Psoas muscle (tissue), 8 donors: ENCODE measurements at places on chromosomes 11 and 22. TPM values are rescaled to one million over a fixed set of nuclear protein-coding genes. Genes with fewer than 3 reads are reported as not detected.

Gene CASTOR1
- 0.44 TPM for total RNA-seq

Gene OR4D11
- total RNA-seq, result not detected

DNA sequence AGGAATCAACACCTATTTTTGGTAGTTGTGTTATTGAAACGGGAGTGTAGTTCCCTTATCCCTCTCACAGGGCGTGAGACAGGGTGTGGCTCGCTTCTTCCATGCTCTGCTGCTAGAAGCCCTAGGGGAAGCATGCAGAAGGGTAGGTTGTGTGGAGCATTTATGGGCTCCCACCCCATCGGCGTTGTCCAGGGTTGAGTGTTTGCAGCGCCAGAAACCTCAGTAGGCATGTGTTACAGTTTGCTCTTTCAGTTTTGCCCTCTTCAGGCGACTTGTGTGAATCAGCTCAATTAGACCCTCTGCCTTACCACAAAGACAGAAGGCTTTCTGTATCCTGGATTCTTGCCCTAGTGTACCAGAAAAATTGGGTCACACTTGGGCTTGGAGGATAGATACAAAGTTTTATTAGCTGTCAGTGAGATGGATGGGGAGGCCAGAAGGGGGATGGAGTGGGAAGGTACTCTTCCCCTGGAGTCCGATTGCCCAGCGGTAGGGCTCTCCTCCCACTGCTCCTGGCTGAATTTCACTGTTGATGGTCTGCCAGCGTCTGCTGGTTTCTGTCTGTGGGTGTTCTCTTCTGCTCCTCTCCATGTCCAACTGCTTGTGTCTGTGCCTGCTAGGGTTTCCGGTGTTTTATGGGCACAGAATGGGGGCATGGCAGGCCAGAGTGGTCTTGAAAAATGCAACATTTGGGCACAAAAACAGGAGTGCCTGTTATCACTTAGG lies 358.3 kb upstream of the CTSC start:
- DNase-seq, result no peak

DNA sequence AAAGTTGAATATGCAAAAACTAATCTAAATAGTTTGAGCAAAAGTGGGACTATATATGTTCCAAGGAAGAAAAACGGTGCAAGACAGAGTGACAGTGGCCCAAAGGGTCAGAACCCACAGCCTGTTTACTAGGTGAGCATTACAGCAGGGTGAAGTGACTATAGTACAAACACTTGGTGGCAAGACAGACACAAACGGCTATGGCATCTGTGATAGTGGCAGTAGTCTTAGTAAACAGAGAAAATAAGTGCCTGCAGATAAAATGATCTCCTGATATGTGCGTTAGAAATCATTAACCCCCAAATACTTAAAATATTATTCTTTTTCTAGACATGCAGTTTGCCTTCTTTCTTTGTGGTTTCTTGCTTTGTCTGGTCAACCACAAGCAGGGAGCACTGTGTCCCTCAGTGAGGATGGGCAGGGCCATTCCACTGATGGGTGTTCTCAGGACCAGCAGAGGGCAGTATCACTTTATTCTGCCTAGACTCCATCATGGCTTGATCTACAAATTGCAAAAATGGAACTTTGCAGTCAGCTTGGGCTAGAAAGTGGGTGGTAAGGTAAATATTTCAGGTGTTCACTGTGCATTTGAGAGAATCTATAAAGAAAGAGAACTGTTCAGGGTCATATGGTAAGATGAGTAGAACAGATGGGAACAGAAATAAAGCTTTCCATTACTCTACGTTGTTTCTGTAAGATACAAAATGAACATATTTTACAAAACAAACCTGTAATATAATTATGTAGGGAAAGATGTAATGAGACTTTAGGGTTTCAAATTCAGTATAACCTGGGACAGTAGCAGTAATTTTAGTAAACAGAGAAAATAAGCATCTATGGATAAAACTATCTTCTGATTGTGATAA lies 198.2 kb downstream of the SWAP70 start:
- peak; percentile 57 for DNase-seq

- DNase-seq, result peak; percentile 10
These were observed 96.9 kb downstream of the PDE2A start for GRCh38 chr11:72577271-72577721.

Gene ISX
- total RNA-seq, result not detected

DNA sequence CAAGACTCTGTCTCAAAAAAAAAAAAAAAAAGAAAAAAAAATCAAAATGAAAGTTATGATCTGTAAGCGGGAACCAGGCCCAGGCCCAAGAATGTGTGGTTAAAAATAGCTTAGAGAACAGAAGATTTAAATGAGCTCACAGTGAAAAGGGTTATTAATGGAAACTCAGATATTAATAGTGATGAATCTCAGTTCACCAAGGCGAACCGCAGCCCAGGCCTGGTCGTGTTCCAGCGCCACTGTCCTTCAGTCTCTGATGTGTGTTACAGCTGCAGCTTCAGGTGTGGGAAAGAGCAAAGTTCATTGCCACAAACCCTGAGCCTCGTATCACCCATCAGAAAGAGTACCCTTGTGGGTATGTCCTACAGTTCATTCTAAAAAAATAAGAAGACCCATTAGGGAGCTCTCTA lies 107.1 kb downstream of the GAB2 start:
- peak; percentile 75 for DNase-seq

Gene OR5A1
- total RNA-seq, result not detected

DNA sequence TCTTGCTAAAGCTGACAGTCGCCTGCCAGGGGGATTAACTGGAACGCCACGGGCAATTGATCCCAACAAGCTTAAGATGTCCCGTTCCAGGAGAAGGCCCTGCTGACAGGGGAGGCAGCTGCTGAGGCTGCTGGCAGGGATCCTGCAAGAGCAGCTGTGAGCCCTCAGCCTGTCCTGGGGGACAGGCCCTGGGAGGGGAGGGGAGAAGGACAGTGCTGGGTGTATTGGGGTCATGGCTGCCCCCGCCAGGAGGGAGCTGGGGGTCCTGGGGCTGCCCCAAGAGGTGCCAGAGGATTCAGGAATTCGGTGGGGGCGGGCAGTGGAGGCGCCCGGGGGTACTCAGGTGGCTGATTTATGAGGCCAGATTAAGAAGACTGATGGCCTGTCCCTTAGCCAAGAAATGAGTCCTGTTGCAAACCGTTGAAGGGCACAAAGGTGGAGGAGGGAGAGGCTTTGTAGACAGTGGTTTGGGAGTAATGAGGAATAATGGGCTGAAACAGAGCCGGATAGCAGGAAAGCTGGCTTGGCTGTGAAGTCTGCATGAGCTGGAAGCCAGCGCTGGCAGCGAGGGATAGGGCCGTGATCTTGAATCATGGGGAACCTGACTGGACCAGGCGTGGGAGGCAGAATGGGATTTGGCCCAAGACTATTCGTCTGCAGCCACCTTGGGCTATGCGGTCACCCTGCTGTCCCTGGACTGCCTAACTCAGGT lies 133.5 kb downstream of the CACNA1I start:
- peak; percentile 78 for DNase-seq

Gene CCDC87
- total RNA-seq, result 0.36 TPM

- no peak for DNase-seq
These were observed 85.2 kb upstream of the RTL6 start for GRCh38 chr22:44583061-44583760.

GRCh38 chr11:29328961-29329441 lies 687.8 kb downstream of the KCNA4 start:
- no peak for DNase-seq

Gene SELENOH
- total RNA-seq, result 67.0 TPM

DNA sequence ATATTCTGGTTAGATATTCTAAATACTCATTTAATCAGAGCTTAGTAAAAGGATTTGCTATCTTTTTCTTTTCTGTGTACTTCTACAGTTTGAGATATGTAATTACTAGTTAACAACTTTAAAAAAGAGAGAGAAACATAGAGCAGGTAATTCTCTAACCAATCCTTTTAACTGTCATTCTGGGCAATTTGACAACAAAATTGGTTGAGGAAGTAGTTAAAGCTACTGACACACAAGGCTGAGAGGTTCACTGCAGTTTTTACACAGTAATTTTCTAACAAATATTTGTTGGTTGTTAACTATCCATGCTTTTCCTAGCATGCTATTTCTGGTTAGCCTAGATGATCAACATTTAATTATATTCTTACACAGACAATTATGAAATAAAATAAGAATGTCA lies 3.6 kb downstream of the SOX6 start:
- no peak for DNase-seq

DNA sequence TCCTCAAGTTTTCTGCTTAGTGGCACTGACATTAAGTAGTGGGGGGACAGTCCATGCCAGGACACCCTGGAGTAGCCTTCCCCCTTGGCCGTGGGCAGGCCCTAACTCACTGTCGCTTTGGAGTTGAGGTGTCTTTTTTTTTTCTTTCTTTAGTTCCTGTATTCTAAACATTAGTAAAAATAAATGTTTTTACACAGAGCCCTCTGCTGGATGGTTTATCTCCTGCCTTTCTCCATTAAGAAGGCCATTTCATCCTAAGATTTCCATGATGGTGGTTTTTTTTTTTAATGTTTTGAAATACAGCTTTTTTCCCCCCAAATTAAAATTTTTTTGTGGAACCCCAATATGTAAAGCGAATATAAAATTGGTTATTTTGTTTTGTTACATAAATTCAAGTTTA lies 1.8 kb upstream of the TIGD3 start:
- no peak for DNase-seq

Gene CHKA
- total RNA-seq, result 6.9 TPM

GRCh38 chr22:20918663-20919218 lies 1.5 kb downstream of the CRKL start:
- DNase-seq, result no peak

DNA sequence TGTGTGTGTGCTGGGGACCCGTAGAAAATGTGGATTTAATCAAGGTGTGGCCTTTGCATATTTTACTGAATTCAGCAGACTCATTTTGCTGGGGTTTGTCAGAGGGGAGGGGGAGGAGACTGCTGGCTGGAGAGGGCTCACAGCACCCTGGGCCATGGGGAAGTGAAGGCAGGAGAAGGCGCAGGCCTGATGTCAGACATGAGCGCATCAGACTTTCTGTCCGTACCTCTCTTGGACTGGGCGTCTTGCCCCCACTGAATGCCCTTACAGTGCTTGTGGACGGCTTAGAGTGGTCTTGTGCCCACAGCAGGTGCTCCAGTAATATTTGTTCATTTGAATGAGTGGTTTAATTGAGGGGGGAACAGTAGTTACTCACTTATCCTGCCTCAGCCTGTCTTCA lies 75.2 kb downstream of the TEAD1 start:
- DNase-seq, result no peak

Gene OR5P2
- not detected for total RNA-seq

GRCh38 chr11:17714356-17714854 lies 5.0 kb upstream of the MYOD1 start:
- DNase-seq, result peak; percentile 82

- no peak for DNase-seq
These were observed 563 bp upstream of the ENDOD1 start for GRCh38 chr11:95088946-95089619.

Gene RASSF10
- total RNA-seq, result 0.26 TPM

Gene KDM4E
- total RNA-seq, result not detected

Gene OR52I2
- total RNA-seq, result not detected

DNA sequence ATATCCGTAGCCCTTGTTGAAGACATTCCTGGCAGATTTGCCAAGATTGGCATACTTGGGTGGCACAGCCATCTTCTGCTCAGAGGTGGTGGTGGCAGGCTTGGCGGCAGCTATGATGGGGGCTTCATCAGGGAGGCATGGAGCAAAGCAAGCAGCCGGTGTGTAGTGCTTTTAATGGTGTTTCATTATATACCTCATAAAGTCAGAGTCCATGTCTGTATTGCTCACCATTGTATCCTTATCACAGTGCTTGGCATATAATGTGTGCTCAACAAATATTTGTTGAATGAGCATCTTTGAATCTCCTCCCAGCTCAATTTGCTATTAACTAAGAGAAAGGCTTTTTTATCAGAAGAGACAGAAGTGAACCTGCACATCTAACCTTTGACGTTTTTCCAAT lies 7.8 kb upstream of the DNHD1 start:
- no peak for DNase-seq

DNA sequence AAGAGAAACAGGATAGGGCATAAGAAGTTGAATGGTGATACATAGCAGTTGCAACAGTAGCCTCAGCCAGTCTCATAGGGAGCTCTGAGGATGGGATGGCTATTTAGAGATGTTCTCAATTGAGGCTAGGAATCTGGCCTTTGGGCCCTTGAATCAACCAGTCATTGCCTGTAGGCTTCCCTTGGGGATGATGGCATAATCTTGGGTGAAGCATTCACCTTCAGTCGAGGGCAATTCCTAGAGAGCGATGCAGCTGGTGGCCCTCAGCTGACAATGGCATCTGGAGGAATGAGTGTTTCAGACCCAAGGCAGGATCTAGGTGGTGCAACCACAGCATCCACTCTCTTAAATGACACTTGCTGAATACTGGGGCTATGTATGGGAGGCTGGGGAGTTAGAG lies 61.0 kb downstream of the CCDC81 start:
- no peak for DNase-seq

DNA sequence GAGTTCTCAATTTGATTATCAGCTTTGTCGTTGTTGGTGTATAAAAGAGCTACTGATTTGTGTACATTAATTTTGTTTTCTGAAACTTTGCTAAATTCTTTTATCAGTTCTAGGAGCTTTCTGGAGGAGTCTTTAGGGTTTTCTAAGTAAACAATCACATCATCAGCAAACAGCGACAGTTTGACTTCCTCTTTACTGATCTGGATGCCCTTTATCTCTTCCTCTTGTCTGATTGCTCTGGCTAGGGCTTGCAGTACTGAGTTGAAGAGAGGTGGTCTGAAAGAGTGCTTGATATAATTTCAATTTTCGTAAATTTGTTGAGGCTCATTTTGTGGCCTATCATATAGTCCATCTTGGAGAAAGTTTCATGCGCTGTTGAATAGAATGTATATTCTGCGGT lies 213.0 kb downstream of the DLG2 start:
- DNase-seq, result no peak

GRCh38 chr11:35173616-35174566 lies 34.9 kb downstream of the CD44 start:
- no peak for DNase-seq

Gene TMEM86A
- total RNA-seq, result 1.5 TPM
